Cerebellum (tissue), 4 donors: ENCODE measurements at places on chromosomes 2 and 18.

- DNase-seq: no peak
Measured at GRCh38 chr2:74223941-74224770, 25.7 kb downstream of the MTHFD2 start.

- no peak for DNase-seq
Measured at GRCh38 chr2:220935789-220936321, 636.2 kb downstream of the EPHA4 start.

GRCh38 chr2:173457366-173457765 lies 102.7 kb downstream of the CDCA7 start:
- DNase-seq: no peak

DNA sequence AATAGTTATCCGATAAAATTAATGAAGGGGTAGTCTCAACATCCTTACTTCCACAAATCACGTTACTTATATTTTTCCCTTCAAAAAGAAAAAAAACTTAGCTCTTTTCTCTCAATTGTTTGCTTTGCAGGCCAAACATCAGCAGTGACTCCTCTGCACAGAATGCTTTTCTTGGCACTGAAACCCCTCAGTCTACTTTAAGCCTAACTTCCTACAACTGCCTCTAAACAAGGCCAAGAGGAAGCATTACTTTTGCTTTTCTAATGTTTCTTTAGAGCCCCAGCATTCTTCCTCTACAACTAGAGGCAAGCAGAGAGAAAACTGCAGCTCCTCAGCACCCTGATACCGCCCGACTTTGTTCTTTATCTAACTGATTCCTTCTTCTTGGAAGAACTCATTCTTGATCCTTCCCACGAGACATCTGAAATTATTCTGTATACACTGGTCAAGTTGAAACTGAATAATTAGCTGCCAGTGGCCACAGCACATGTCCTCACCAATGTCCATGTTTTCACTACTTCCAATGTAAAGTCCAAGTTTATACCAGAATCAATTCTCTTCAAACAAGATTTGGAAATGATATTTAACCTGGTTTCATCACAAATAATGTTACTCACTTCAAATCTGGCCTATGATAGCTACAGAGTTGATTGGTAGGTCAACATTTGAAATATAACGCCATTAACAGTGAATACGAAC lies 55.3 kb downstream of the DTNB start:
- DNase-seq: no peak

DNA sequence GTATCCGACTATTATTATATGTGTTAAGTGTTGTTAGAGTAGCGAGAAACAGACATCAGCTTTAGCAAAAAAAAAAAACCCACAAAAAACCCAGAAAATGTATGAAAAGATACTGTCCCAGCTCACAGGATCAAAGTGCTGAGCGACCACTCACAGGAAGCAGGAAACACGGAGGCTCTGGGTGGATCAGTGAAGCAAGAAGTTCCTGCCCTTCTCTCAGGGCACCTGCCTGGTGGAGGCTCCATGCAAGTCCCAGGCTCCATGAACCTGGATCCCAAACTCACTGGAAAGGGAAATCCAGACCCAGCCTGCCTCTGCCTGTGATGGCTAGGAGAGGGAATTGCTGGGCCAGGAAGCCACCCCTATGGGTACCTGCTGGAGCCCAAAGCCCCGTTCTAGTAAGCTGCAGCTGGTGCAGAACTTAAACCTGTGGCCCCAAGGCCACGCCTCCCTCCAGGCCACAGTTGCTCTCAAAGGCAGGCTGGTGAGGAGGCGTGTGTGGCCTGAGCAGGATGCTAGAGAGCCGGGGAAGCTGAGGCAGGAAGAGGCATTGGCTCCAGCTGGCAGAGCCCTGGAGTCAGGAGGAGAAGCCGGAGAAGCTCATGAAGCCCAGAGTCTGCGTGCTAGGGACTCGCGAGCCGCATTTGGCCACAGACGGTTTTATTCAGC lies 63.5 kb upstream of the TAF1B start:
- DNase-seq: no peak

DNA sequence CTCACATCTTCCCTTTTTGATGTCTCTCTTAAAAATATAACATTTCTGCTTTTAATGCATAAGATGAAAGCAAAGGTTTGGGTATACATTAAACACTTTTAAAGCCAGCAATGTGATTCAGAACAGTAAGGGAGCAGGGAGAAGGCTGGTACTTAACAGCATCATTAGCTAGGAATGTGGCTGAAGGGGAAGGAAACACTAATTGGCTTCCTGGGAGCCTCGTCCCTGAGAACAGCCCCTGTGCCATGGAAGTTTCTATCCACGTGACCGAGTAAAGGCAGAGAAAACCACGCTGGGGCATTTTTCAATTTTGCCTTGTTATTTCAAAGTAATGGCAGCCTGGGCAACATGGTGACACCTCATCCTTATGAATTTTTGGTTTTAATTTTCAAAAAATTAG lies 109.2 kb upstream of the GPC1 start:
- DNase-seq: no peak

- DNase-seq: no peak
Measured at GRCh38 chr2:38876407-38876806, 631 bp downstream of the MORN2 start.

- DNase-seq: no peak
Measured at GRCh38 chr2:218035463-218036100, 32.8 kb upstream of the TNS1 start.

DNA sequence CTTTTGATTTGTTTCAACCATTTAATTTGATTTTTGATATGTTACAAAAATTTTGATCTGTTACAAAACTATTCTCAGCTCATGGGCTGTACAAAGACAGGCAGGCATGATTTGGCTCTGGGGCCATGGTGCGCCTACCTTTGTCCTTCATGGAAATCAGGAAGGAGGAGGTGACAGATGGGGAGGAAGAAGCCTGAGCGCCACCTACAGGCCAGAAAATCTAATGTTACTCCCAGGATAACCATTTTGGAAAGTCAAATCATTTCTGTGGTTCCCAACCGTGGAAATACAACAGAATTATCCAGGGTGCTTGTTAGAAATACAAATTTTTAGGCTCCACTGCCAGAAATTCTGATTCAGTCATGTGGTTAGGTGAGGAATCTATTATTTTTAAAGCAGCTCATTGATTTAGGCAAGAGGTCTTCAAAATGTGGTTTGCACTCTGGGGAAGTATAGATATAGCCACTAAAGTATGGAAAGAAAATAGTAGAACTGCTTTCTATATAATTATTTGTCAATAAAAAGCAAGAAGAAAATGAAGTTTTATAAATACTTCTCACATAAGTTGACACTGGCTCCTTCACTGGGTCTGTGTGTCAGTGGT lies 93.9 kb downstream of the EVA1A start:
- DNase-seq: no peak

DNA sequence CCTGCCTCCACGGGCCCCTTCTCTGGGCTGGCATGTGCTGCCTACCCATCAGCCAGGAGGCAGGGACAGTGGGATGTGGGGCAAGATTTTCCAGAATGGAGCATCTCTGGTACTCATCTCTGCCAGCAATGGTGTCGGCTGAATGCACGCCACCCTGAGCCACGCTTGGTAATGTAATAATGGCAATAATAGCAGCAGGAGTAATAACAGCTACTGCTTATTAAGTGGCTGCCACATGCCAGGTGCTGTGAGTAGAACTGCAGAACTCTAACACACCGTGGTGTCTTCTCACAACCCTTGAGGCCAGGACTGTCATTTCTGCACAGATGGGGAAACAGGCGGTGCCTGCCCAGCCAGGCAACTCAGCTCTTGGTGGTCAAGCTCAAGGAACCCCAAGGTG lies 113.6 kb downstream of the CELF4 start:
- no peak for DNase-seq

- no peak for DNase-seq
Measured at GRCh38 chr2:11574176-11575046, 40.6 kb downstream of the GREB1 start.

DNA sequence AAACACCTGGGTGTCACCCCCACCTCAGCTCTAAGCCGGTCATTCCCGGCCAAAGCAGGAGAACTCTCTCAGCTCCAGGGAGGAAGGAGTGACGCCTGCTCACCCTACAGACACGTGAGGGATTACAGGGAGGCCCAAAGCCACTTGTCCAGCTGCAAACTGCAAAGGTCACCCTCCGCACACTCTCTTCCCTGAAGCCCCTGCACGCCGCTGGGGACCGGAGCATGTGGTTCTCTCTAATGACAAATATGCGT lies 108.0 kb upstream of the ID2 start:
- no peak for DNase-seq

GRCh38 chr2:55078956-55079355 lies 28.7 kb upstream of the RTN4 start:
- DNase-seq: no peak

DNA sequence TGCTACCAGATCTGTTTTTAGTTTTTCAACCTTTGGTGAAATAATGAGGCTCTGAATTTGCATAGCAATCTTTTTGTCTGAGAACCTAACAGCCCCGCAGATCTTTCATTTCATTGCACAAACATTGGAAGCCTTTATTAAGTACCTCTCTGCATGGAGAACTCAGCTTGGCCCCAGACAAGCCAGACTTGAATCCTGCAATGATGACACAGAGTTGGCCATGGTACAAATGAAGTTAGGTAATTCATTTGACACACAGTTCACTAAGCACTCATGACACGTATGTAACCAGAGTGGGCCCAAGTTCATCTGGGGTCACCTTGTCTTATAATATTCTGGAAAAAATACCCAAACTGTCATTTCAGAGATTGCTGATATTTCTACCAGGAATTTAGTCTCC lies 439.1 kb upstream of the ID2 start:
- DNase-seq: no peak

GRCh38 chr2:12176623-12177454 lies 430.4 kb downstream of the LPIN1 start:
- no peak for DNase-seq

- DNase-seq: no peak
Measured at GRCh38 chr2:100046961-100047947, 95.1 kb downstream of the AFF3 start.

- DNase-seq: no peak
Measured at GRCh38 chr18:13302457-13303225, 84.1 kb downstream of the LDLRAD4 start.

DNA sequence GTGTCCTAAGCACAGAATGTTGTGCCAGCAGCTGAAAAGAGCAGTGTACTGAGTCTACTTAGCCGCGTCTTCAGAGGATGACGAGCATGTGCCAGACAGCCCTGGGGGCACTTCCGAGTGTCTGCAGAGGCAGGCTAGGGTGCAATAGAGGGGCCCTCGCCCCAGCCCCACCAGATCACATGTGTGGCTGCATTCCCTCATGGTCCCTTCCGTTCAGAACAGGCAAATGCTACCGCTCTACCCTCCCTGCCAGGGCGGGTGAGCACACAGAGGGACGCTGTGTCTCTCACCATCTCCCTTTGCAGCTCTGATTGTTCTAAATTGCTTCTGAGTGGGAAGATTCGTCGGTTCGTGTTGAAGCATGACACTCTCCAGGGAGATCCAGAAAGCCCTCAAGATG lies 212.2 kb upstream of the RAB12 start:
- no peak for DNase-seq

- peak; percentile 23 for DNase-seq
Measured at GRCh38 chr18:38539856-38540255, 974.3 kb upstream of the CELF4 start.

- no peak for DNase-seq
Measured at GRCh38 chr2:132400169-132400900, 16.3 kb upstream of the GPR39 start.

DNA sequence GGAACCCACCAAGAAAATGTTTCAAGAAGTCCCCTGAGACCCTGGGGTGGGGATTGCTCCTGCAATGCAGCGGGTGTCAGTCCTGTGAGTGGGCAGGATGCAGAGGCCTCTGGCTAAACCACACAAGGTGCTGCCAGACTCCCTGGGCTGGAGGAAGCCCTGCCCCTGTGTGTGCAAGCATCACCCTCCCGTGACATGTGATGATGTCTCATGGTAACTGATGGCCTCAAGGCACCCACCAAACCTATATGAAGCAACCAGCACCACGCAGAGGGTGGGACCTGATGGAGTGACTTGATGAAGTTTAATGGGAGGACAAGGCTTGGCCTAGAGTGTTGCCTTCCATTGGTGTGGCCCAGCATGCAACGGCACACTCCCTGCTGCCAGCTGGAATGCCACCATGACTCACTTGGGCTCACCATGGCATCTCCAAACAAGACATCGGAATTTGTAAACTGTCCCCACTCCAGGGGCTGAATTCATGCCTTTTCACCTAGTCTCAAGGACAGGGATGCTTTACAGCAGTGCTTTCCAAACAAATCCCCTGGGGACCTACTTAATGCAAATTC lies 8.7 kb upstream of the SLC14A1 start:
- no peak for DNase-seq

- DNase-seq: no peak
Measured at GRCh38 chr2:183623227-183623626, 499.0 kb downstream of the NUP35 start.

- DNase-seq: no peak
Measured at GRCh38 chr2:145751629-145752028, 1231.7 kb upstream of the ZEB2 start.

GRCh38 chr2:124975224-124975623 lies 950.1 kb downstream of the CNTNAP5 start:
- no peak for DNase-seq

GRCh38 chr2:196248467-196249094 lies 77.2 kb upstream of the STK17B start:
- no peak for DNase-seq

DNA sequence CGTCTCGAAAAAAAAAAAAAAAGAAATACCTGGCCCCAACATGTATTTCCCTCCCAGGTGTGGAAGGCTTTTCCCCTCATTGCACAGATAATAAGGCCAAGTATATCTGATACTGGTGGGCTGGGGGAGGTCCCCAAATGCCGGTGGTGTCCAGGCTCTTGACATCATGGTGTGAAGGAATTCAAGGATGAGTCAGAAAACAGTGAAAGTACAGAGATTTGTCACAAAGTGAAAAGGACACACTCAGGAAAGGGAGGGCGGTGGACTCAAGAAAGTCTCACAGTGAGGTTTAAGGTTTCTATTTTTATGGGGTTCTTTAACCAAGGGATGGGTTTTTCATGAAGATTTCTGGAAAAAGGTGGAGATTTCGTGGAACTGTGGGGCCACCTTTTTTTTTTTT lies 37.8 kb upstream of the FZD5 start:
- no peak for DNase-seq

DNA sequence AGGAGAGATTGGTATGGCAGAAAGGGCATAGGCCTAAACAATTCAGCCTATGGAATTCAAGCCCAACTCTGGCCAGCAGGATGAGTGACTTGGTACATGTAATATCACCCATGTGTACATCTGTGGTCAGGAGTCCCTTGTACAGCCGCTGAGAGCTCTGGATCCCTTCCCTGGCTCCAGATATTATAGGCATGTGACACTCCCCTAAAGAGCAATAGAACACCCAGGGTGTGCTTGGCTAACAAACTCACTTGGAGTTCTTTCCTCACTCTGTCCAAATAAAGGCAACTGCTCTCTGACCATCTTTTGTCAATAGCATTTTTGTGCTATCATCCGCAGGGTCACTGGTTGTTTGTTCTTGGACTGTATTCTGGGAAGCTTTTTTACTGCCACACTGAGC lies 197.4 kb upstream of the NCKAP5 start:
- no peak for DNase-seq

- DNase-seq: peak; percentile 20
Measured at GRCh38 chr2:57497489-57498096, 549.0 kb upstream of the VRK2 start.

GRCh38 chr18:62778976-62779869 lies 63.9 kb downstream of the PHLPP1 start:
- DNase-seq: no peak

- no peak for DNase-seq
Measured at GRCh38 chr2:139946690-139947089, 1166.5 kb upstream of the NXPH2 start.

GRCh38 chr18:59905686-59906091 lies 5.9 kb downstream of the PMAIP1 start:
- DNase-seq: no peak
